ENCODE measurements at places on chromosomes 5 and 9.
A peak's percentile ranks its signal among the peaks of the same experiment; 100 is the strongest.

GRCh38 chr5:124572971-124573370 lies 173.5 kb downstream of the ZNF608 start:
- no peak for DNase-seq
- H3K4me3 ChIP-seq = no peak overlapping the region
- H3K27ac ChIP-seq = no peak overlapping the region
- no peaks in the 10 kb centered on the region for H3K27me3 ChIP-seq
- no peaks in the 10 kb centered on the region for H3K36me3 ChIP-seq
- H3K4me1 ChIP-seq = no peaks in the 10 kb centered on the region

DNA sequence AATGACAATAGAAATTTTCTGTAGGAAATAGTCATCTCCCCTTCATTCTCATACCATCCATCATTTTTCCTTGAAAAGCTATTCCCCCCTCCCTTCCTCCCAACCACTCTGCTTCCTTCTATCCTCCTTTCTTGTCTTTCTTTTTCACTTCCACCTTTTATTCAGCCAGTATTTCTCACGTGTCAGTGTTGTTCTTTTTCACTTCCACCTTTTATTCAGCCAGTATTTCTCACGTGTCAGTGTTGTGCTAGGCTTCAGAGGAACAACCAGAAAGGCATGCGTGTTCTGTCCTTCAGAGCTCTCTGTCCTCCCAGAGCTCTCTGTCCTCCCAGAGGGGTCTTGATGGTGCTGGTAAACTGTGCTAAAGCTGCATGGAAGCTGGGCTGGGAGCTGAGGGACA lies 419.6 kb downstream of the GADD45G start:
- H3K27ac ChIP-seq = no peak overlapping the region
- H3K4me1 ChIP-seq = no peaks in the 10 kb centered on the region
- no peak for DNase-seq
- H3K36me3 ChIP-seq = no peaks in the 10 kb centered on the region
- H3K4me3 ChIP-seq = no peak overlapping the region
- no peaks in the 10 kb centered on the region for H3K27me3 ChIP-seq

- no peak overlapping the region for H3K27ac ChIP-seq
- H3K4me1 ChIP-seq = no peaks in the 10 kb centered on the region
- DNase-seq = no peak
- no peaks in the 10 kb centered on the region for H3K36me3 ChIP-seq
- no peak overlapping the region for H3K4me3 ChIP-seq
- no peaks in the 10 kb centered on the region for H3K27me3 ChIP-seq
Observed at GRCh38 chr9:121709798-121710197, 58.4 kb downstream of the DAB2IP start.

- no peaks in the 10 kb centered on the region for H3K27me3 ChIP-seq
- no peak overlapping the region for H3K4me3 ChIP-seq
- peak; percentile 27 for DNase-seq
- no peaks in the 10 kb centered on the region for H3K4me1 ChIP-seq
Observed at GRCh38 chr5:99000876-99001275, 72.1 kb upstream of the CHD1 start.

DNA sequence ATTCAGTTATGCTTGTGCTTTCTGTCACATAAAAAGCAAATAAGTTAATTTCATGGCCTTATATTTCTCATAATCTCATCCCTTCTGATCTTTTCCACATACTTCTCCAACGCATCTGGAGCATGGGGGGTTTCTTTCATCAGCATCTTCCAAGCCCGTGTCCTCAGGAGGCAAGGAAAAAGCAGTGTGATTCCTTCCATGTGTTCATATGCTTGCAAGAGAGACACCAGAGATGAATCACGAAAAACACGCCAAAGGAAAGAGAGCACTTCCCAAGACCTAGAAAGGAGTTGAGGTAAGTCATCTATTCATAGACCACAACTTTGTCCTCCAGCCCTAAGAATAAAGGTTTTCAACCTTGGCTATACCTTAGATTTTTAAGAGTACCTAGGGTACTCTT lies 26.0 kb upstream of the SVEP1 start:
- no peaks in the 10 kb centered on the region for H3K27me3 ChIP-seq
- no peaks in the 10 kb centered on the region for H3K36me3 ChIP-seq
- H3K27ac ChIP-seq = no peak overlapping the region
- H3K4me3 ChIP-seq = no peak overlapping the region
- H3K4me1 ChIP-seq = no peaks in the 10 kb centered on the region

DNA sequence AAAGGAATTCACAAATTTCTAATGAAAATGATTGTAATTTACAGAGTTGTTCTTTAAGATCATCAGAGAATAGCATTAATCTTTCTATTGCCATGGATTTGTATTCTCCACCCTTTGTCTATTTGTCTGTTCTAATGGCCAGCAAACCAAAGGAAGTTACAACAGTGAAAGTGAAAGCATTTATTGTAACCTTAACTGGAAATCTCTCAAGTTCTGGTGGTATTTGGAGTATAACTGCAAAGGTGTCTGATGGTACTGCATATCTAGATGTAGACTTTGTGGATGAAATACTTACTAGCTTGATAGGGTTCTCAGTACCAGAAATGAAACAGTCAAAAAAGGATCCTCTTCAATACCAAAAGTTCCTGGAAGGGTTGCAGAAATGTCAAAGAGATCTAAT lies 21.7 kb downstream of the RMI1 start:
- H3K4me3 ChIP-seq = no peak overlapping the region
- H3K4me1 ChIP-seq = no peaks in the 10 kb centered on the region
- peaks cover 8% of the 10 kb centered on the region for H3K36me3 ChIP-seq
- H3K27ac ChIP-seq = no peak overlapping the region
- no peaks in the 10 kb centered on the region for H3K27me3 ChIP-seq

GRCh38 chr5:104540448-104540847 lies 977.9 kb upstream of the NUDT12 start:
- no peak overlapping the region for H3K4me3 ChIP-seq
- DNase-seq = peak; percentile 91
- no peak overlapping the region for H3K27ac ChIP-seq
- peaks cover 11% of the 10 kb centered on the region for H3K4me1 ChIP-seq
- no peaks in the 10 kb centered on the region for H3K27me3 ChIP-seq
- no peaks in the 10 kb centered on the region for H3K36me3 ChIP-seq

GRCh38 chr9:38010918-38011704 lies 57.9 kb downstream of the SHB start:
- H3K36me3 ChIP-seq = peaks cover 36% of the 10 kb centered on the region
- DNase-seq = no peak

DNA sequence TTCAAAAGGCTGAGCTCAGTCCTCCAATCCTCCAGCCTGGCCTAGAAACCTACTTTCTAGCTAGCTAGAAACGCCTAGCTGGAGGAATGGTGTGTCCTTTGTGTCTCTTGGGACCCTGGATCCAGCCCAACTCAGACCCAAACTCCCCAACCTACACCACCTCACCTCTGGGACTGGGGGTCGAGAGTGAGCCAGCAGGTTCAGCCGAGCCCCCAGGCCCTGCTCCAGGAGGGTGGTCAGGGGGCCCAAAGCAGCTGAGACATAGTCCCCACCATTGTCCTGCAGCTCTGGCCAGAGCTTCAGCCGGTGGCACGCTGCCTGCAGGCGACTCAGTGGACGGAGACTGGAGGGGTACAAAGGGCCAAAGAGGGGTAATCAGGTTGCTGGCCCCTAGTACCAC lies 6.2 kb downstream of the NOL6 start:
- no peak overlapping the region for H3K4me3 ChIP-seq
- DNase-seq = no peak
- H3K36me3 ChIP-seq = peaks cover 48% of the 10 kb centered on the region
- H3K4me1 ChIP-seq = peaks cover 12% of the 10 kb centered on the region

DNA sequence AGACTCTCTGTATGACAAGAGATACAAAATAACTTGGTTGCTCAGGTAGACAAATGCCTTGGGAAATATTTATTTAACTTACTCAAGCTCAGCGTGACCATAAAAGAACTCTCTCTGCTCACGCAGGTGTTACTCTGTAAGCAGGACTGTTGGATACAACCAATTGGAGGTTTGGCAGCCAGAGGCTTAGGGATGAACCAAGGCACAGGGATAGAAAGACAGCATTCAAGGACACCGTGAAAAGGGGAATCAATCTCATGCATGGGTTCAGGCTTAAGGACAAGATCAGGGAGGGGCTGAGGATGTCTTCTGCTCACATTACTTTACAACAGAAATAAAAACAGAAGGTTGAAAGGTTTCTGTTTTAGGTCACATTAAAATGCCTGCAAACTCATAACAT lies 389.0 kb upstream of the BRINP1 start:
- H3K4me1 ChIP-seq = no peaks in the 10 kb centered on the region
- H3K27ac ChIP-seq = no peak overlapping the region
- H3K36me3 ChIP-seq = no peaks in the 10 kb centered on the region

- H3K4me1 ChIP-seq = 0 out of 2 replicates have a peak, but pooled peaks cover 3% of the 10 kb centered on the region
- no peak overlapping the region for H3K4me3 ChIP-seq
- no peak overlapping the region for H3K27ac ChIP-seq
- H3K27me3 ChIP-seq = no peaks in the 10 kb centered on the region
- peak; percentile 8 for DNase-seq
- no peaks in the 10 kb centered on the region for H3K36me3 ChIP-seq
Observed at GRCh38 chr5:58348996-58349728, 110.7 kb downstream of the PLK2 start.

- no peak for DNase-seq
- no peaks in the 10 kb centered on the region for H3K4me1 ChIP-seq
- H3K27ac ChIP-seq = no peak overlapping the region
Observed at GRCh38 chr5:126837906-126838539, 61.1 kb downstream of the LMNB1 start.

- no peak for DNase-seq
- no peaks in the 10 kb centered on the region for H3K36me3 ChIP-seq
- no peak overlapping the region for H3K4me3 ChIP-seq
Observed at GRCh38 chr5:72455476-72455875, 51.7 kb downstream of the ZNF366 start.

DNA sequence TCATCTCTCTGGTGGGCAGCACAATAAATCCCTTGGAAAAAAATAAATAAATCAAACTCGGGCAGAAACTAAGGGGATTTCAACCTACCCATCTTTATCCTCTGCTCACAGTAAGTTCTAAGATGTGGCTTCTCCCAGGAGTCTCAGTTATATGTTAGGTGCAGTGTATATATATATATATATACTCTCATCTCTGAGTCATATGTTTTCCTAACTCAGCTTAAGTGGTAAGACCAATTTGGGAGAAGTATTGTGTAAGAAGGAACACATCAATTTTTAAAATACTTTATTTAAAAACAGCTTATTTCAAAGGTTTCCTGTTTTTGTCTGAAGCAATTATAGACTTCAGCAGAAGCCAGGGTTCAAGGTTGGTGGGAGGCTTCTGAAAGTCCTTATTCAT lies 20.3 kb upstream of the OSMR start:
- H3K4me1 ChIP-seq = peaks cover 33% of the 10 kb centered on the region
- H3K36me3 ChIP-seq = 0 out of 2 replicates have a peak, but pooled peaks cover 7% of the 10 kb centered on the region
- no peak overlapping the region for H3K27ac ChIP-seq
- DNase-seq = peak; percentile 49

GRCh38 chr5:58828258-58828657 lies 245.4 kb downstream of the RAB3C start:
- no peak overlapping the region for H3K4me3 ChIP-seq
- no peak overlapping the region for H3K27ac ChIP-seq
- no peak for DNase-seq
- H3K4me1 ChIP-seq = no peaks in the 10 kb centered on the region
- 0 out of 2 replicates have a peak, but pooled peaks cover 11% of the 10 kb centered on the region for H3K27me3 ChIP-seq
- H3K36me3 ChIP-seq = no peaks in the 10 kb centered on the region

DNA sequence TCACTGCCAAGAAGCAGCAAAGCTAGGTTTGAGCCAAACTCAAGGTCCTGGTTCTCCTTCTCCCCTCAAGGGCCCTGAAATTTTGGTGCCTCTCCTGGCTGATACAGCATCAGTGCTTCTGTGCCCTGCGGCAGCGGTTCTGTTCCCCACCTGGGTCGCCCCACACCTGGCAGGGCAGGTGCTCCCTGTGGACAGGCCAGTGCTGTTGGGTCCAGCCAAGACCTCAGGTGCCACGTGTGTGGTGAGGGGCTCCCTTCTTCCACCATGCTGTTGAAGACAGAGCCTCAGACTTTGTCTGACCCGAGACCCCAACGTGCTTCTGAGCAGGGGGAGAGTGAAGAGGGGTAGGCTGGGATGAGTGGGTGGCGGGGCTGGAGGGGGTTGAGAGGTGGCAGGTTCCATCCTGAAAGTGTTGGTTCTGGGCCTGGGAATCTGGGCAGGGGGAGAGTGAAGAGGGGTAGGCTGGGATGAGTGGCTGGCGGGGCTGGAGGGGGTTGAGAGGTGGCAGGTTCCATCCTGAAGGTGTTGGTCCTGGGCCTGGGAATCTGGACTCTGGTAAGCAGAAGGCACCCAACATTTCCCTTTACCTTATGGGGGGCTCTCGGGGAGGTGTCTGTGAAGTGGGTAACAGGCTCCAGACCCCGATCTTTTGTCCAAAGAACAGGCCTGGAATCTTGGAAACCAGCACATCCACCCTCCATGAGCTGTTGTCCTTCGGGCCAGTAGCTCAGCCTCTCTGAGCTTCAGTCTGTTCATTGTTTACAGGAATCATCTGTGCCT lies 2.3 kb downstream of the PLEKHG4B start:
- no peak overlapping the region for H3K4me3 ChIP-seq
- no peak for DNase-seq
- H3K27me3 ChIP-seq = peaks cover 61% of the 10 kb centered on the region
- H3K27ac ChIP-seq = no peak overlapping the region
- no peaks in the 10 kb centered on the region for H3K4me1 ChIP-seq
- H3K36me3 ChIP-seq = no peaks in the 10 kb centered on the region

GRCh38 chr9:136700304-136700703 lies 12.1 kb upstream of the DIPK1B start:
- H3K4me3 ChIP-seq = no peak overlapping the region
- H3K27me3 ChIP-seq = no peaks in the 10 kb centered on the region
- no peaks in the 10 kb centered on the region for H3K36me3 ChIP-seq
- peak; percentile 39 for DNase-seq
- H3K27ac ChIP-seq = no peak overlapping the region

GRCh38 chr9:122806661-122807060 lies 6.7 kb downstream of the OR1K1 start:
- H3K4me3 ChIP-seq = no peak overlapping the region
- no peaks in the 10 kb centered on the region for H3K36me3 ChIP-seq

- H3K27me3 ChIP-seq = no peaks in the 10 kb centered on the region
- H3K4me3 ChIP-seq = no peak overlapping the region
- no peak overlapping the region for H3K27ac ChIP-seq
- no peak for DNase-seq
Observed at GRCh38 chr5:125266106-125266505, 519.7 kb upstream of the ZNF608 start.

GRCh38 chr9:113160571-113160970 lies 9.8 kb downstream of the SLC31A2 start:
- H3K27ac ChIP-seq = no peak overlapping the region
- H3K36me3 ChIP-seq = peaks cover 5% of the 10 kb centered on the region
- no peaks in the 10 kb centered on the region for H3K4me1 ChIP-seq
- no peak overlapping the region for H3K4me3 ChIP-seq
- no peak for DNase-seq

- peak; percentile 79 for DNase-seq
- no peaks in the 10 kb centered on the region for H3K36me3 ChIP-seq
- no peak overlapping the region for H3K27ac ChIP-seq
- H3K4me1 ChIP-seq = no peaks in the 10 kb centered on the region
- peak overlapping the region; percentile 49 for H3K4me3 ChIP-seq
Observed at GRCh38 chr9:89000973-89001916, 10.0 kb downstream of the S1PR3 start.

GRCh38 chr5:35920890-35921289 lies 17.5 kb downstream of the CAPSL start:
- no peaks in the 10 kb centered on the region for H3K27me3 ChIP-seq
- H3K4me1 ChIP-seq = peaks cover 38% of the 10 kb centered on the region
- no peak for DNase-seq
- H3K36me3 ChIP-seq = no peaks in the 10 kb centered on the region

All from PC-3 (cell line).